ENCODE measurements at places on chromosomes 3 and 15.

GRCh38 chr3:83625261-83625660 lies 1333.5 kb upstream of the CADM2 start:
- no peak for DNase-seq

DNA sequence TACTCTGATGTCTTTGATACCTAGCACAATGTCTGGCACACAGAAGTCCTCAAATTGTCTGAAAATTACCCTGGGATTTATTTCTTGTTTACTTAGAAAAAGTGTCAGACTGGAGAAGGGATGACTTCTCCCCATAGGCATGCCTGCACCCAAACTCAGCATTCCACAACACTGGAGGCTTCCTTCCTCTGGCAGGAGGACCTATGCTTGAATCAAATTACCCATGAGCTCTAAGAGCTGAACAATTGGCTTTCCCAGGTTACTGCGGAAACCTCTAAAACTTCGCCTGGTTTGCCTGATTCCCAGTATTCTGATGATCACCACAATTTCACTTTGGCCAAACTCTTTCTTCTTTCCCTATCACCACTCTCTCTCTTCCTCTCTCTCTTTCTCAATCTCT lies 217.4 kb downstream of the DIPK2A start:
- no peak for DNase-seq

DNA sequence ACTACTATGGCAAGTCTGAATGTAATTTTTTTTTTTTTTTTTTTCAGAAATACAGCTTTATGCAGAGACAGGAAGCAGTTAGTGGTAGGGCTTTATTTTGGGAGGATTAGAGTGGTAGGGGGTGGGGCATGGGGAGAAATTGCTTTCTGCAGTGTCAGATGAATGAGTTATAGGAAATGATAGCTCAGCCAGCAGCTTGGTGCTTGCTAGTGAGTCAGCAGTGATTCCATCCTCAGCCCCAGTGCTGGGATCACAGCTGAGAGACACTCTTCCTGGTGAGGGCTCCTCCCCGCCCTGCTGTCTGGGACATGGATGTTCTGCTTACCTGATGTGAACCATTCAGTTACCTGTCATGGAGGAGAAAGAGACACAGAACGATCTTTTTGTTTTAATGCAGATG lies 39.6 kb downstream of the SEMA6D start:
- no peak for DNase-seq

DNA sequence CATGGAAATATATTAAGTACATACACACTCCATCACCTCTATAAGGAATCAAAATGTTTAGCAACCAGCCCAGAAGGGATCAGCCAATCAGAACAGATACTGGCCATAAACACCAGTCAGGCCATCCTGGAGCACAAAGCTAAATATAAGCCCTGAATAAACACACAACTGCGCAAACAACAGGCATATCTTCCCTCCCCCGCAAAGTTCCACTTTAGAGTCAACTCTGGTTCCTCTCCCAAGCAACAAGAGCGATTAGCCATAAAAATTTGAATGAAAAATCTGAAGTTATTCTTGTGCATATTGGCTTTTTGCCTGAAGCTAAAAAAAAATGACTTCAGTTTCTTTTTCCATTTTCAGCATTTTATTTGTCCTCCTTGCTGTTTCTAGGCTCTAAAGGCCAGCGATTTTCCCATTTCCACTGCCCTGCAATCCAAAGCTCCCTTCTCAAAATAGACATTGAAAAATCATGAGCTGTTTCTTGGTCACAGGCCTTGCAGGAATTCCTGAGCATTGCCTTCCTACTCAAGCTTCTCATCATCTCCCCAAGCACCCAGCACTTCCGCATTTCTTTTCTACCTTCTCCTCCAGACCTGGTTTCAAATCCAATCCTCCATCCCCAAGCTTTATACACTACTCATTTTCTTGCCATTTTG lies 247.9 kb downstream of the ZMAT3 start:
- no peak for DNase-seq

DNA sequence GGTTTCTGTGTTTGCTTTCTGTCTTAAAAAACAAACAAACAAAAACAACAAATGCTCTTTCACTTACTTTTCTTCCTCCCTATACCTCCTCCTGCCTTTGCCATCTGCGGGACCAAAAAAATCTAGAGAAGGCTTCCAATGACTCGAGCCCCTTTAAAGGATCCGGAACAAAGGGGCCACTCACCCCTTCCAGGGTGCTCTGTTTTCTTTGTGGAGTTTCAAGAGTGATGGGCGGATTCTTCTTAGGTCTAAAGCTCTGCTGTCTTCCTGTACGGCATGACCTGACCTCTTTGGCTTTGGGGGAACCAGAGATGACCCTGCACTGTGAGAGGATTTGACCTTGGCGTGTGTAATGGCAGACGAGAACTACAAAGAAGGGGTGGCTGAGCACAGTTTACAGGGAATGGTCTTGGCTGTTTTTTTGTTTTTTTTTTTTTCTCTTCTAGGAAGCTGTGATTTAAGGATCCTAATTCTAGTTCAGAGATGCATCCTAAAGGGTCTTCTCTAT lies 2.2 kb upstream of the MUC20 start:
- no peak for DNase-seq

GRCh38 chr3:173398111-173398479 lies 551 bp downstream of the NLGN1 start:
- DNase-seq = no peak

- no peak for DNase-seq
Observed at GRCh38 chr15:43270676-43271306, 4.1 kb upstream of the TGM5 start.
